ENCODE measurements at places on chromosomes 13 and 19.

GRCh38 chr19:41691268-41691970 lies 3.3 kb upstream of the CEACAM7 start:
- DNase-seq = no peak

- DNase-seq = no peak
Observed at GRCh38 chr13:94708031-94708859, 4.1 kb downstream of the SOX21 start.

DNA sequence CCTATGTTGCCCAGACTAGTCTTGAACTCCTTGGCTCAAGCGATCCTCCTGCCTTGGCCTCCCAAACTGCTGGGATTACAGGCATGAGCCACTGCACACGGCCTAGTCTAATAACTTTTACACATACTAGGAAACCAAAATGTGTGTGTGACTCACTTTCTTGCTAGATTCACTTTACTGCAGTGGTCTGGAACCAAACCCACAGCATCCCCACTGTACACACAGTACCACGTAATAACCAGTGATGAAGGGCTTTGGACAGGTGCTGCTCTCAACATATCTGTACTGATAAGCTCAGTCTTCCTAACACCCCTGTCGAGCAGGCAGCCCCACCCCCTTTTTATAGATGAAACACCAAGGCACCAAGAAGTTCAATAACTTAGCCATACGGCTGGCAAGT lies 5.1 kb downstream of the DNMT1 start:
- no peak for DNase-seq

DNA sequence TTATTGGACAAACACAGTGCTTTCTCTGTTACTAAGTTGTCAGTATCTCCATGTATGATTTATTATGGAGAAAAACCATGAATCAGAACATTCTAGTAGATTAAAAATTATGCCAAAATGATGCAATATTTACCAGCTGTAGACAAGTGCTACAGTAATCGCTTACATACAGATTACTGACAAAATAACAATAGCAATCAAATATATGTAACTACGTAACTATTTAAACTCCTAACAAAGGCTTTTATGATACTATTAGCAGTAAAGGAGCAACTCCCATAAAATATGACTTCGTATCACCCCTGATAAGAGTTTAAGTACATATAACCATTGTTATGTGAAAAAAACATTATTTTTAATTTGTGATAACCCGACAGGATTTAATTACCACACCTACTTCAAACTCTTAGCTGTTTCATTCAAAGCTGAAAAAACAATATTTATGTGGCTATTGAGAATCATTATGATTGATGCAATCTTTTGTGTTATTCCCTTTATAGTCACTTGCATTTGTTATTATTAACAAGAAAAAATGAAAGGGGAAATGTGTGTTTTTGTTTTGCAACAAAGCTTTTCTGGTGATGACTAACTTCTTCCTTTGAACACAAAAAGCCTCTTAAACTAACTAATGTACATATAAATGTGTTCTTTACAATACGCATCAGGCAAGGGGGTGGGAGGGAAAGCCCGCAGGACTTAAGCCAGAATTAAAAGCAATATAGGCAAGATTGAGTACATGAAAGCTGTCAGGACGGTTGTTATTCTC lies 147.4 kb downstream of the ABCC4 start:
- DNase-seq = no peak

DNA sequence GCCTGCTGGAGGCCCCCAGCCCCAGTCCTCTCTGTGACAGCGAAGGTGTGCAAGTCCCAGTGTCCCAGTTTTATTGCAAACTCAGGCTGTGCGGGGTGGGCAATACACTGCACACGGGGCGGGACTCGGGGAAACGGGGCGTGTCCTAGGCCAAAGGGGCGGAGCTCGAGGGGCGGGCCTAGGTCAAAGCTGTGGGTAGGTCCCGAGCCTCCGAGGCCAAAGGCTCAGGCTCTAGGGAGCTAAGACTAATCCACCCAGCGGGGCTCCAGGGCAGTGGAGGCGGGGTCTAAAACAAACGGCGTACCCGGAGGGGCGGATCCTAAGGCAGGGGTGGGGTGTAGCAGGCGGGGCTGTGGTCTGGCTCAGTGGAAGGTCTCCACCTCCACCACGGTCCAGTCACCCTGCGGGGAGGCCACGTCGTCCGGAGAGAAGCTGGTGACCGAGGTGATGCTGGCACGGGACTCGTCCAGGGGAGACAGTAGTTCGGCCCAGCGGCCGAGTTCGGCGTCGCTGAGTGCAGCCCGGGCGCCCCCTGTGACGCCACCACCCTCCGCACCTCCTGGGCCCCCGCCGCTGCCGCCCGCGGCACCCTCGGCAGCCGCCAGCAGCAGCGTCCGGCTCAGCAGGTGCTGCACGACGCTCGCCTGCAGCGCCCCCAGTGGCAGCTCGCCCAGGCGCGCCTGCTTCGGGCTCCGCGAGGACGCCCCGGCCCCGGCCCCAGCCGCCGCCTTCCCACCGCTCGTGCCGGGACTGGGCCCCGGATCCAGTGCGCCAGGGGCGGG lies 5.3 kb downstream of the PRR36 start:
- peak; percentile 81 for DNase-seq

DNA sequence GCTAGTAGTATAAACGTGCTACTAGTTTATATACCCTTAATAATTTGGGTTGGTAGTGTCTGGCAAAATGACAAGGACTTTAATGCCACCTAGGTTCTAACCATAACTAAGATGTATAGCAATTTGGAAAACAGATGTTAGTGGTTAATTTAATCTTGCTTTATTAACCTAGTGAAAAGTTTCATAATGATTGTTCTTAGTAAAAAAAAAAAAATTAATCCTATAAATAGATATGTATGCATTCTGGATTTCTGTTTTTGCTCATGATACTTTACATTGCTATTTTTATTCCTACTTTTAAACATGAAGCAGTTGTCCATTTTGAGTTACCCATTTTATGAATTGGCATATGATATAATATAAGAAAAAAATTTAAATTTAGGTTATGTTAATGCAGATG lies 36.3 kb downstream of the DGKH start:
- DNase-seq = no peak
